ENCODE measurements at places on chromosomes 13 and 19. TPM values are rescaled to one million over a fixed set of nuclear protein-coding genes. Genes with fewer than 3 reads are reported as not detected.

Gene CEBPG
- polyA plus RNA-seq, result 9.2 TPM

Gene NLRP11
- not detected for polyA plus RNA-seq

Gene TTC9B
- not detected for polyA plus RNA-seq

Gene MCEMP1
- polyA plus RNA-seq, result not detected

DNA sequence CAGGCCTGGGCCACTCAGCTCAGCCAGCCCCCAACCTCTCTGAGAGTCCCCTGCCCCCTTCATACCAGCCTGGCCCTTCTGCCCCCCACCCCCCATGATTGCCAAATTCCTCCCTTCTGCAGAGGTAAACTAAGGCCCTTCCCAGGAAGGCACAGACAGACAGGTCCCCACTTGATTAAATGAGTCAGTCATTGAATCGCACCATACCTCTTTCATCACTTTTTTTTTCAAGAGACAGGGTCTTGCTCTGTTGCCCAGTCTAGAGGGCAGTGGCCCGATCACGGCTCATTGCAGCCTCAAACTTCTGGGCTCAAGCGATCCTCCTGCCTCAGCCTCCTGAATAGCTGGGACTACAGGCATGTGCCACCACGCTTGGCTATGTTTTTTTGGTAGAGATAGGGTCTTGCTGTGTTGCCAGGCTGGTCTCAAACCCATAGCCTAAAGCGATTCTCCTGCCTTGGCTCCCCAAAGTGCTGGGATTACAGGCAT lies 6.0 kb downstream of the PODNL1 start:
- DNase-seq, result no peak

DNA sequence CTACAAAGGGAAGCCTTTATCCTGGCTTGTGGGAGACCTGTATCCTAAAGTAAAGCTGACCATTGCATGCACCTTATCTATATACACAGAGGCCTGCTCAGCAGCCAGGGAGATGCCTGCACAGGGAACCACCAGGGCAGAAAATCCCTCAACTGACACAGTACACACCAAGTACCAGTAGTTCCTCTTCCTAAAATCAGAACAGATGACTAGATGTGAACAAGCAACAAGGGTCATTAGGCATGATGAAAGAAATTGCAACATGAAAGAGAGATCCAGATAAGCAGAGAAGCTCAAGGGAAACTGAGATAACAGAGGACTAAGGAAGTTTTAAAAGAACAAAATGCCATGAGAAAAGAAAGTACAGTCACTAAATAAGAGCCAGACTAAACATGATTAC lies 39.7 kb upstream of the SLC7A9 start:
- no peak for DNase-seq

DNA sequence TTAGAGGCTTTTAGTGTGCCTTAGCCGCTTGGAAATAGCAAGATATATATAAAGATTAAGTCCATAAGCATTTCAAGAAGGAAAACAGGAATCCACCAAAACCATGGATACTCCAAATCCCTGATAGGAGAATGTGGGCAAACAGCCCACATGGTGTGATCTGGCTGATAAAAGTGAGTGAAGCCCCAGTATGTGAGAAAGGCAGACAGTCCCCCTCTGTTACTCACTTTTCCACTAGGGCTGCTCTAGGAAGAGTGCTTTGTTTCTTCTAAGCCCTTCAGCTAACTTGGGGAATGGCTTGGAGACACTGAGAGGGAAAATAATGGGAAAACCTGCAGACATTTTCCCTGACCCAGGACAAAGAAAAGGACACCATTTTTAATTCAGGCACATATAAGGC lies 802.3 kb upstream of the PRR20A start:
- DNase-seq, result no peak

- peak; percentile 12 for DNase-seq
Measured at GRCh38 chr19:16398530-16399249, 73.1 kb downstream of the EPS15L1 start.

DNA sequence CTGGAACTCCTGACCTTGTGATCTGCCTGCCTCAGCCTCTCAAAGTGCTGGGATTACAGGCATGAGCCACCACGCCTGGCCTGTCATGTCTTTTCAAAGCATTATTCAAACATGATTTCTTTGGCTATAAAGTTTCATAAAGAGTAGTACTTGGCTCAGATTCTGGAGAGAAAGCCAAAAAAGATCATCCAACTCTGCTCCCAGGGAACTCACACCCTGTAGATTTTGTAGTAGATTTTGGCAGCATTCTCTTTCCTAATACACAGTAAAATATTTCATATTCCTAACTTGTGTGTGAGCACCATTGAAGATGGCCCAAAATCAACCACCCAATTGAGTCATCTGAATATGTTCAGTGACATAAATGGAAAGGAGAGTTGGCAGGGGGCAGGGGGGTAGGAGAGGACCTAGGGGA lies 48.4 kb downstream of the CAB39L start:
- no peak for DNase-seq

- no peak for DNase-seq
Measured at GRCh38 chr13:73300718-73301425, 242.1 kb downstream of the KLF5 start.

- no peak for DNase-seq
Measured at GRCh38 chr19:30722186-30722585, 350.0 kb downstream of the ZNF536 start.

DNA sequence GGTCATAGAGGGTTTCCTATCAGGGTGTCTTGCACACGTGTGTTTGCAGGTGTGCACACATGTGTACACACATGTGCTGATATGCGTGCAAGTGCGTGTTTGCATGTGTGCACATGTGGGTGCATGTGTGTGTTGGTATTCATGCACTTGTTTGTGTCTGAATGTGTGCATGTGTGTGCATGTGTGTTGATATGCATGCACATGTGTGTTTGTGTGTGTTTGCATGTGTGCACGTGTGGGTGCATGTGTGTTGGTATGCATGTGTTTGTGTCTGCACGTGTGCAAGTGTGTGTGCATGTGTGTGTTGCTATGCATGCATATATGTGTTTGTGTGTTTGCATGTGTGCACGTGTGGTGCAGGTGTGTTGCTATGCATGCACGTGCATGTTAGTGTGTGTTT lies 150.5 kb downstream of the SOX1 start:
- DNase-seq, result no peak

- no peak for DNase-seq
Measured at GRCh38 chr19:2579678-2580280, 103.9 kb downstream of the GADD45B start.

GRCh38 chr19:3142292-3142670 lies 6.4 kb downstream of the GNA15 start:
- peak; percentile 87 for DNase-seq

DNA sequence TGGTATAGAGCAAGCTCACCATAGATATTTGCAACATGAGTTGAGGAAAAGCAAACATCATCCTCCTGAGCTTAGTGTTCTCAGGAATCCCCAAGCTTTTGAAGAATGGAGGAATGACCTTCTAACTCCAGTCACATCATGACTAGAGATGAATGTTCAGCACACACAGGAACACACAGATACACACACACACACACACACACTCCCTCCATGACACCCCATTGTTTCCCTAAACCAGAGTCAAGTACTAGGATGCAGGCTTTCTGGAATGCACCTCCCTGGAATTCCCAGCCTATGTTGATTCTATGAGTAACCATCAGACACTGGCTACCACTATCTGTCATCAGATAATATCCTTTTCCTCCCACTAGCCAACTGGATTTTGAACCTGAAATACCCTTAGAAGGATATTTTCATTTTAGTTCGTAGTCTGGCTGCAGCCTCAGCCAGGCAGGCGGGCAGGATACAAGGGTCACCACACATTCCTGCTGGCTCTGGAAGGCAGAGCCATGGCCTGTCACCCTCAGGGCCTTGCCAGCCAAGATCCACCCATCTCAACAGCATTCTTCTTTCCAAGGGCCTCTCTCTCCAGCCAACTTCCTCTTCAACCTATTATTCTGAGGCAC lies 162.4 kb downstream of the FOXO1 start:
- DNase-seq, result peak; percentile 25

- DNase-seq, result no peak
Measured at GRCh38 chr19:1470305-1471009, 8.6 kb downstream of the C19orf25 start.

DNA sequence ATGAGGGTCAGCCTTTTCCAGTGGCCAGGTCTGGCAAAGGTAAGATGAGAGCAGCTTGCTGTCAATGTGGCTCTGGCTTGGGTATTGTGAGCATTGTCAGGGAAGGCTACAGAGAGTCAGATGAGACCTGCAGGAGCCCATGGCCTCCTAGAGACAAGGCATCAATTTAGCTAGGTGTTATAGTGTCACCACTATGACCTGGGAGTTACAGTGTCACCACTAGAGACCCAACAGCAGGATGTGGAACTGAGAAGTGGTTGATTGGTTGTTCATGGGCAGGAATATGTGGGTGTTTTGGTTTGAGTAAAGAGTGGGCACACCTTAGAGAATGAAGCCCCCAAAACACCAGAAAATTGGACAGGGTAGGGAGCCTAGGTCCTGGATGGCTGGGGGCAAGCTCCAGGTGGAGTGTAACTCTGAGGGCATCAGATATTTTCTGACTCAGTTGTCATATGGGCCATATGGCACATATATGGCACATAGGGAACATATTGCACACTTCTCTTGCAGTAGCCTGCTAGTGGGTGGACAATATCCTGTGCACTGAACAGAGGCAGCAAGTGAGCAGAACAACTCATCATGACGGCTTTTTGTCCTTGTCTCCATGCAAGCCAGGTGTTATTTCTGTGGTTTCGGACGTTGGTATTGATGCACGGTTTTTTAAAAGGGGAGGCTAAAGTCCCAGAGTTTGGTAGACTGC lies 46.3 kb upstream of the CEACAM21 start:
- DNase-seq, result no peak

Data from IMR-90 (cell line).